ENCODE measurements at places on chromosomes 16 and 17. TPM values are rescaled to one million over a fixed set of nuclear protein-coding genes. Genes with fewer than 3 reads are reported as not detected.

- no peak for DNase-seq
These were observed 18.1 kb downstream of the KATNIP start for GRCh38 chr16:27568077-27568476.

- DNase-seq = no peak
These were observed 7.7 kb downstream of the GINS3 start for GRCh38 chr16:58399718-58400633.

The KCNG4 gene
- total RNA-seq = not detected

DNA sequence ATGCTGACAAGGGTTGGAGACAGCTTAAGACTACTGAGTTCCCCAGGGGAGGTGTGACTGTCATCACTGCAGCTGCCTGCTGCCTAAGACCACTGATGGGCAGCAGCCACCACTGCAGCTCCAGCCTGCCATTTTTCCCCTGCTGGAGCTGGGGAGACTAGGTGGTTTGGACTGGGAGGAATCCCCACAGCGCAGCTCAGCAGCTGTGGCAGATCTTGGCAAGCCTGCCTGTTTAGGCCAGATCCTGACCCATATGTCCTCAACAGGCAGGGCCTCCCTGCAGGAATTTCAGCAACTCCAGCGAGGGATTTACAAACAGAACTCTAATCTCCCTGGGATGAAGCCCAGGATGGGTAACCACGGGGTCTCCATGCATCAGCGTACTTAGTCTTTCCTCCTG lies 356.4 kb upstream of the TOM1L1 start:
- DNase-seq = peak; percentile 32

The FASN gene
- total RNA-seq = 268 TPM

DNA sequence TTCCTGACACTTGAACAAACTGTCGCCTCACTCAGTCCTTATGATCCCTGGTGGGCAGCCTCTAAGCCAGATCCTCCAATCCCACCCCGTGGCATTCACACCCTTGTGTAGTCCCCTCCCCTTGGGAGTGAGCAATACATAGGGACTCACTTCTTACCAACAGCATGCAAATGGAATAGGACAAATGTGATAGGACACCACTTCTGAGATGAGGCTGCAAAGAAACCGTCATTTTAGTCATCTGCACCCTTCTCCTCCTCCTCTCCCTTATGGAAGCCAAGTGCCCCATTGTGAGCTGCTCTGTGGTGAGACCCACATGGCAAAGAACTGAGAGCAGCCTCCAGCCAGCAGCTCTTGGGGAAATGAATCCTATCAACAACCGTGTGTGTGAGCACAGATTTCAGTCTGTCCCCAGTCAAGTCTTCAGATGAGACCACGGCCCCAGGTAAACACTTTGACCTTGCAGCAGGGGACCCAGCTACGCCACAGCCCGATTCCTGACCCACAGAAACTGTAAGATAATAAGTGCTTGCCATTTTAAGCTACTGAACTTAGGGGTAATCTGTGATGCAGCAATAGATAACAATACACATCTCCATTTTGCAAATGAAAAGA lies 46.9 kb downstream of the ZFHX3 start:
- no peak for DNase-seq

DNA sequence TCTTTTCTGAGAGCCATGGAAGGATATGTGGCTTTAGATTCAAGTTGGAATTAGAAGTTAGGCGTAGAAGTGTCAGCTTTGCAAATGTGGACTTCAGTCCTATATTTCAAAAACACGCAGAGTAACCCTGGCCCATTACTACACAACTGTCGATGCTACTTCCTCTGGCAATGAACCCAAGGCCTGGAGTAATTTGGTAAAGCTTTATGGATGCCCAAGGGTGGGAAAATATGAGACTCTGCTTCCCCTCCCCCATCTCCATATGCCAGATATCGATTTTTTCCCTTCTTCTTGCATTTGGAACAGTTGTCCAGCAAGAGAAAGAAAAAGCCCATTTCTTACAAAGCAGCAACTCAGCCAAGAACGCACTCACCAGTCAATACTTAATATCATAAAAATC lies 2.9 kb upstream of the MAP1LC3B start:
- DNase-seq = no peak

DNA sequence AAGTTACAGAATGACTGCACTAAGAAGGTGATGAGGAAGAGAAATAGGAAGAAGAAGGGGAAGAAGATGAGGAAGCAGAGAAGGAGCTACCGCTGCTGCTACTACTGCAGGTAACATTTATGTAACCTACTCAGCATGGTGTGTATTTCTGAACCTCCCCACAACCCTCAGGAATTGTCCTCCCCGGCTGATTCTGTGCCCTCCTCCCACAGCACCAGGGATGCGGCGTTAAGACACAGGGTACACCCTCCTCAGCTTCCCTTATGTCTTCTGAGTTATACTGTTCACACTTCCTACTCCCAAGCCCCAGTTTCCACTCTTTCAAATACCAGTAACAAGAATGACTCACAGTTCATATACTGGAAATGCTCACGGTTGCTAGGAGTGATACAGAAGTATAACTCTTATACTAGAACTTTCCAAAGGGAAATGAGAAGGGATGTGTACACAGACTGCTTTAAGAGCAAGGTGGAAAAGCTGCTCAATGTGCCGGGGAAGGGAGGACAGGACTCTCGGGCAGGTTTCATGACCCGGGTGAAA lies 224.5 kb upstream of the PSMD7 start:
- no peak for DNase-seq

- peak; percentile 51 for DNase-seq
These were observed 13.9 kb upstream of the LPCAT2 start for GRCh38 chr16:55494994-55495421.

The SDR42E2 gene
- total RNA-seq = not detected

DNA sequence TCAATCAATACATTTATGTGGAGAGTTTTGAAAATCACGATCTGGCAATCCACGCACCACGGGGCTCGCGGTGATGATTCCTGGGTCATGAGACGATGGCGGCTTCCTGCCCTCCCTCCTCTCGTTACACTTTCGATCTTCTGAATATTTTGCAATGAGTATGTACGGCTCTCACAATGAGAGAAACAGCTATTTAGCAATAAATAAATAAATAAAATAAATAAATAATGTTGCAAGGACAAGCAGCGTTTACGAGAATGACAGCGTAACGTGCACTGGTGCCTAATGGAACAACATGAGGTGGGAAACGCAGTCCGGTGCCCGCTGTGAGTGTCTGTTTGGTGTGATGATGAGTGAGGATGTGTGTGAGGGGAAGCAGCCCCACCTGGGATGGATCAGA lies 46.7 kb upstream of the JPH3 start:
- DNase-seq = no peak

Measured in stomach (tissue), 19 donors.